ENCODE measurements at places on chromosomes 5 and 9.

DNA sequence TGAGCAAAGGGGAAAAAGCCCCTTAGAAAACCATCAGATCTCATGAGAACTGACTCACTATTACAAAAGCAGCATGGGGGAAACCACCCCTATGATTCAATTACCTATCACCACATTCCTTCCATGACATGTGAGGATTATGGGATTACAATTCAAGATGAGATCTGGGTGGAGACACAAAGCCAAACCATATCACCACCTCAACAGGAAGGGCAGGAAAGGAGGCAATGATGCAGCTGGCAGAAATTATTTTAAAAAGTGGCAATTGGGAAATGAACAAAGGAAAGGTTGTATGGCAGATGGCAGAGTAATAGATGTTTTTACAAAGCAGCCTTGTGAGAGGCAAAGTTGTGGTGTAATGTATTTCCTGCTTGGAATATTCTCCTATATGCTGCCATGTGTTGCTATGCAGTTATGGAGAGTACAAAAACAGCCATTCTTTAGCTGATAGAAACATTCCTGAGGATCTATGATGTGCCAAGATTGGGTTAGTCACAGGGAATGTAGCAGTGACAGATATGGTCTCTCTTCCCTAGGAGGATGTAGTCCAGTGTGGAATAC lies 138.8 kb downstream of the SMC2 start:
- DNase-seq: no peak

- no peak for DNase-seq
These were observed 22.4 kb upstream of the DIRAS2 start for GRCh38 chr9:90665072-90665471.

DNA sequence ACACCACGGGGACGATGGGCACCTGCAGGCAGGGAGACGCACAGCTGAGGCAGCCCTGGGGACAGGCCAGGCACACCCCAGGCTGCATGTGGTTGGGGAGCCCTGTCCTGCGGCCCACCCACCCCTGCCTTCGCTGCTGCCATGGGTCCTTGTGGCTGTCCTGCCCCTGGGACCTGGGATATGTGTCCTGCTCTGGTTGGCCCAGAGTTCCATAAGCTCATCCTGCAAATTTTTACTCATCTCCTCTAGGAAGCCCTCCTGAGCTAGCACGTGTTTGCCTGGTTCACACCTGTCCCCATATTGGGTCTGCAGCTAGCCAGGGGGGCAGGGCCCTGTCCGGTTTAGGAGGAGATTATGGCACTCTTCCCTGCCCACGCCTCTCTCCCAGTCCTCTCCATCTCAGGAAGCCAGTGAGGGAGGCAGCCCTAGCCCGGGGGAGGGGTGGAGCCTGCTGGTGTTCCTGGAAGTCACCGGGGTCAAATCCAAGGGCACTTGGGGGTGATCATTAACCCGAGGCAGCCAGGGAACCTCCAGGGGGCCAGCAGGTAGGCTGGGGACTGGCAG lies 12.2 kb downstream of the EGFL7 start:
- DNase-seq: no peak

- no peak for DNase-seq
These were observed 29.7 kb upstream of the SLC1A3 start for GRCh38 chr5:36576721-36577120.

- no peak for DNase-seq
These were observed 724 bp downstream of the NR2F1-AS1 start for GRCh38 chr5:93580063-93580926.

- DNase-seq: no peak
These were observed 574.9 kb upstream of the DMAC1 start for GRCh38 chr9:8374471-8374870.

GRCh38 chr9:125189361-125190289 lies at the start of gene PPP6C:
Gene PPP6C, minus strand, starts transcription at chr9:125189803. Its CDS starts 85 bp downstream, at chr9:125189718.
- peak; percentile 94 for DNase-seq

GRCh38 chr9:133830310-133830709 lies 92.2 kb upstream of the SARDH start:
- no peak for DNase-seq

DNA sequence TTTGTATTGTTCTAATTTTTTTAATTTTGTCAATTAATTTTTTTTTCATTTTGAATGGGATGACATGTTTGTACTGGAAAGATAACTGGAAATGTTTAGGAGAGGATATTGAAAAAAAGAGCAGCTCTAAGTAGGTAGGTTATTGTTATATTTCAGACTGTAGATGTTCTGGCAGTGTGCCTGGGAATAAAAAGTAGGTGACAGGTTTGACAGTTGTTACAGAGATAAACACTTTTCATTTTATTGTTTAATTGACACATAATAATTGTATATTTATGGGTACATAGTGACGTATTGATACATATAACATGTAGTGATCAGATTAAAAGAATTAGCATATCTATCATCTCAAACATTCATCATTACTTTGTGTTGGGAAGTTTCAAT lies 279.1 kb downstream of the ARRDC3 start:
- DNase-seq: no peak

DNA sequence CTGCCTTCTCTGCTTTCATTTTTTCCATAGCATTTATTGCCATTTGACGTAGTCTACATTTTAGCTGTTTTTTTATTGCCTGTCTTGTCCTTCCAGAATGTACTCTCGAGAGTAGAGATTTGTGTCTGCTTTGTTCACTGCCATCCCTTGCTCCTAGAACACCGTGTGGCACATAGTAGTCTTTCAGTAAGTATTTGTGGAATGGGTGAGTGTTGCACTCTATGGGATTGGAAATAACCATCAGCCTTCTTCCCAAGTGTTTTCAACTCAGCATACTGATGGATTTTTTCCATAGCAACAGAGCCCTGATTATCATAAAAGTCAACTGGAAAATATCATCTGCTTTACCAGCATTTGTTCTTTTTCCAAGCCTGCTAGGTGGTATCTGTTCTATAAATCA lies 462.6 kb downstream of the ENC1 start:
- no peak for DNase-seq

DNA sequence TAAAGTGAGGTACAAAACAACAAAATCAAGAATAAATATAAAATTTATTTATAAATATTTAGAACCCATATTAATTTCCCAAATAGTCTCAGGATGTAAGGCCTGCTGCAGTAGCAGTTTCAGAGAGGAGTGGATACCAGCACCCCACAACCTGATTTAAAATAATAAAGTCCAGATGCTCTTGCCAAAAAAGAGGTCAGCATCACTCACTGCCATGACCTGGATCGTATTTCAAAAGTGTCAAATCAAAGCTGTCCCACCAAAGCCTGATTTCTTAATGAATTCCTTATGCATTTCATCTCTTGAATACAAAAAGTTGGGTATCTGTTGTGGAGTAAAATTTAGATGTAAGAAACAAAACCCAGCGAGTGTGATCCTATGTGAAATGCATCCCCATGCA lies 58.0 kb upstream of the ROR2 start:
- DNase-seq: no peak

DNA sequence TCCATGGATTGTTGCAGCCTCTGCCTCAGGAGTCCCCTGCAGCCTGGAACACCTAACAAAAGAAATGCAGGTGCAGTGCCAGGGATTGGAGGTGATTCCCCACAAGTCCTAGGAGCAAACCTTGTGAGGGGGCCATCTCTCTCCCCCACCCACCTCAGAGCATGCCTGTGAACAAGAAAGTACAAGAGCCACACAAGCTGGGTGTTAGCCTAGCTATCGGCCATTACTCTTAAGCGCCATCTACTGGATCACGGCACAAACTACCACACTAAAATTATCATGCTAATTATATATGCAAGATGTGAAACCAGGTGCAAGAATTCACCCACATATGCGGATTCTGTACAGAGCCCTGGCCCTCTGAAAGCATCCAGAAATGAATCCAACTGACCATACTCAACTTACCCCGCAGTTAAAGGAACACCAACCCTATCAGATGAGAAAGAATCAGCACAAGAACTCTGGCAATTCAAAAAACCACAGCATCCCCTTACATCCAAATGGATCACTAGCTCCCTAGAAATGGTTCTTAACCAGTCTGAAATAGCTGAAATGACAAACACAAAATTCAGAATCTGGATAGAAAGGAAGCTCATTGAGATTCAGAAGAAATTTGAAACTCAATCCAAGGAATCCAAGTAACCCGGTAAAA lies 16.5 kb upstream of the PRSS3 start:
- DNase-seq: no peak

GRCh38 chr9:120369608-120370220 lies 210.3 kb downstream of the CDK5RAP2 start:
- no peak for DNase-seq

- DNase-seq: no peak
These were observed 76.4 kb upstream of the PRSS3 start for GRCh38 chr9:33718987-33719386.

DNA sequence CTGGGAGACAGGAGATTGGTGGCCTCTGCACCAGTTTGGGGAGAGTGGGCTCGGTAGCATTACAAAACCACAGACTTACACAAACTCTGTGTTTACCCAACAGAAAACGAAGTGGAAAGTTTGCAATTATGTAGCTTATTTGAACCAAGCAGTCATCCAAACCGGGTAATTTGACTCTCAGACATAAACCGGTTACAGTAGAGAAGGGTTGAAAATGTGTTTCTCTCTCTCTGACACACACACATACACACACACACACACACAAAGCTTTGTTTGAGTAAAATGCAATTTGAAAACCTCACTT lies 97.1 kb upstream of the ZNF608 start:
- no peak for DNase-seq

GRCh38 chr5:111792471-111793058 lies 35.6 kb upstream of the NREP start:
- no peak for DNase-seq

DNA sequence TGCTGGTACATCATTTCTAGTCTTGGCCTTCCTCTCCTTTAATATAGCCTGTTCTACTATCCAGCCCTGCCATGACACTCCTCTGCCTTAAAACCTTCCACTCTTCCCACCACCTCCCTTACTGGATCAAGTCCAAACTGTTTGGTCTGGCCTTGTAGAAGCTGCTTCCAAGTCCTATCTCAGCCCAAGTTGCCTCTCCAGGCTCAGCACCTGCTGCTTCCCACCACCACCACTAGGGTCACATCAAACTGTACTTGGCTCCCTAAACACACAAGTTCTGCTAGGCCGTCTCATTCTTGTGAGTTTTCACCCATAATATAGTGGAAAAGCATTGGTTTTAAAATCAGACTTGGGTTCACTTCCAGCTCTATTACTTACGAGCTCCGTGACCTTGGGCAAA lies 1.4 kb downstream of the NDUFA8 start:
- DNase-seq: no peak

DNA sequence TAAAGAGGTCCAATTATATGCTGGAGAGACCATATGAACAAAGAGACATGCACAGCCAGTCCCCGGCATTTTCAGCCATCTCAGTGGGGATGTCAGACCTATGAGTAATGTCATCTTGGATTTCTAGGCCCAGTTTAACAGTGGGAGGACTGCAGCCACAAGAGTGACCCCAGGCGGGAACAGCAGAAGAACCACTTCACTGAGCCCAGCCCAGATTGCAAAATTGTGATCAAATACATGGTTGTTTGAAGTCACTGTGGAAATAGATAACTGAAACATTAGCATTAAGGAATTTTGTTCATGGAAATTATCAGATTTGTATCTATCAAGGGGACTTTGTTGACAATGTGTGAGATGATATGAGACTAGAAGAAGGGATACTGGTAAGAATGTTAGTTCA lies 42.1 kb upstream of the C9orf57 start:
- no peak for DNase-seq

GRCh38 chr5:74424162-74424868 lies 216.2 kb downstream of the ENC1 start:
- no peak for DNase-seq

DNA sequence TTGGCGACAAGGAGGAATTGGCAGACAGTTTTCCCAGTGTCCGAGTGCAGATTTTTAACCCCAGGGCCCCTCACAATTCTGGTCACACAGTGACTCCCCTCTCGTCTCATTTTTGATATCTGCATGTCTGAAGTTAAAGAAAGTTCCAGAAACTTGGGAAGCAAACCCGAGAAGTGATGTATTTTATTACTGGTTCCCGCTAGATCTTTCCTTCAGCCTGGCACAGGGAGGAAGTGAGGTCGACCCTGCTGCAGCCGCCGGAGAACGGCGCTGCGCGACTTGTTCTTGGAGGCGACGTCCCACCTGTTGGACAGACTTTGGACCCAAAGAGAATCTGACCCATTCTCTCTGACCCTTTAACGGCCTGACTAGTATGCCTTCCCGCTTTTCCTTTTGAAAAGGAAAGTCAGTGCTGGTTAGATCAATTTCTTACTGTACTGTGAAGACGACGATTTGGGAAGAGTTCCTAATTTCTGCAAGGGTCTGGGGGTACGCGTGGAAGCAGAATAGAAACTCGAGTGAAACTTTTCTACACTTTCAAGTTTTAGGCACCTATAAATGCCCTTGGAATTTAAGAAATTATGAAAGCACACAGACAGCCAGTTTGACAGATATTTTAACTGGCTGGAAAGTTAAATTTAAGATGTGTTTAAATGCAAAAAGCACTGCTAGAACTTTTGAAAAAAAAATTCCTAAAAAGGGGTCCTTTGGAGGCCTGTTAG lies 744 bp downstream of the OTULIN start:
- DNase-seq: no peak

DNA sequence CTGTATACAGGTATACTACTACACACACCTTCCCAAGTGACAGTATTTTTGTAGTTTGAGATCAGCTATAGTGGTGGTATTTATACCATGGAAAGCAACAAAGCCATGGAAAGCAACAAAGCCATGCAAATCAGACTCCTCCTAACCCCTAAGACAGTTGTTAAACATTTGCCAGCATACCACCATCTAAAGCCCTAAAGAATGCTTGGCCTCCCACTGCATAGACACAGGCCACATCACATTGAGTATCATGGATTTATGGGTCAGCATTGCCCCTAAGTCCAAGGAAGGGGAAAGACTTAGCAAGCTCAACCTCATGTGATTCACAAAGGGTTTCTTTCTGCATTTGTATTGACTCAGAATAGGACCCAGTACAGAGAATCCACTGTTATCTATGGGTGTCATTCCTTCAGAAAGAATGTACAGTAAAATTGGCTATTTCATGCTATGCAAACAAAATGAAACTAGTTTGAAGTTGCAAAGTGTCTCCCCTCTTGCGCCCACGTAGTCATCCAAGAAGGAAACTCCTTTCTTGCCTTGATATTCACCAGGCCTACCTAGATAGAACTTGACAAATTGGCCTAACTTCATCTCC lies 70.4 kb upstream of the IQGAP2 start:
- no peak for DNase-seq

- no peak for DNase-seq
These were observed 29.5 kb downstream of the CAAP1 start for GRCh38 chr9:26863074-26863473.

DNA sequence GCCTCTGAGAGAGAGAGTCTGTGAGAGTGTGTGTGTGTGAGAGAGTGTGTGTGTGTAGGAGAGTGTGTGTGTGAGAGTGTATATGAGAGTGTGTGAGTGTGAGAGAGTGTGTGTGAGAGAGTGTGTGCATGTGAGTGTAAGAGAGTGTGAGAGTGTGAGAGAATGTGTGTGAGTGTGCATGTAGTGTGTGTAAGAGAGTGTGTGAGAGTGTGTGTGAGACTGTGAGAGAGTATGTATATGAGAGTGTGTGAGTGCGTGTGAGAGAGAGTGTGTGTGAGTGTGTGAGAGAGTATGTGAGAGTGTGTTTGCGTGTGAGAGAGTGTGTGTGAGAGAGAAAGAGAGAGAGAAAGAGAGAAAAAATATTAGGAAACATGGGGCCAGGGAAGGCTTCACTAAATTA lies 588.3 kb upstream of the SGCD start:
- DNase-seq: no peak
